ENCODE measurements at places on chromosomes 7 and 10.

GRCh38 chr10:70542565-70542938 lies 60.0 kb downstream of the PRF1 start:
- DNase-seq, result no peak

DNA sequence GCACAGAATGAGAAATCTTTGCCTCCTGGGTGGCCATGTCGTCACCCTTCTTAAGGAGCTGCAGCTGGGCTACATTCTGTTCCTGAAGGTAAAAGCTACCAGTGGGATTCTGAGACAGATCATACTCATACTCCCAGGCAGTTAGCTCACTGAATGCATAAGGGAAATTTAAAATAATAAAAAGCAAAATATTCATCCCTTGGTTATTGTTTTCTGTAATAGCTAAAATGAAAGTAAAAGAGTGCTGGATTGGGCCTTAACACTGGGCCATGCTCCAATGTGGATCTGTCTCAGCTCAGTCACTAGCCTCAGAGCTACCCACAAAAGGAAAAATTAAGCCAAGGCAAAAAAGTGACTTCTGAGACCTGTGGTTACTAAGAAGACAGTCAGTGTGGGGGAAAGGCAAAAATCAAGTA lies 8.9 kb upstream of the DYNC2I1 start:
- DNase-seq, result no peak

- DNase-seq, result no peak
Observed at GRCh38 chr7:155953781-155954549, 141.7 kb upstream of the SHH start.

DNA sequence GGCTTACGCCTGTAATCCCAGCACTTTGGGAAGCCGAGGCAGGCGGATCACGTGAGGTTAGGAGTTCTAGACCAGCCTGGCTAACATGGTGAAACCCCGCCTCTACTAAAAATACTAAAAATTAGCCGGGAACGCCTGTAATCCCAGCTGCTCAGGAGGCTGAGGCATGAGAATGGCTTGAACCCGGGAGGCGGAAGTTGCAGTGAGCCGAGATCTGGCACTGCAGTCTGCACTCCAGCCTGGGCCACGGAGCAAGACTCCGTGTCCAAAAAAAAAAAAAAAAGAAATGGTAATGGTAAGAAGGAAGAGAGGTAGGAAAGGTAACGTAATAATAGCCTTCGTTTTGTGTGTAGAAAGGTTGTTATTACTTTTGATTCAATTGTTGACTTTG lies 1.2 kb downstream of the HSPA14 start:
- DNase-seq, result no peak

- no peak for DNase-seq
Observed at GRCh38 chr7:7014827-7015595, 167.3 kb upstream of the C1GALT1 start.

GRCh38 chr7:22845221-22845834 lies 22.7 kb upstream of the TOMM7 start:
- DNase-seq, result no peak

DNA sequence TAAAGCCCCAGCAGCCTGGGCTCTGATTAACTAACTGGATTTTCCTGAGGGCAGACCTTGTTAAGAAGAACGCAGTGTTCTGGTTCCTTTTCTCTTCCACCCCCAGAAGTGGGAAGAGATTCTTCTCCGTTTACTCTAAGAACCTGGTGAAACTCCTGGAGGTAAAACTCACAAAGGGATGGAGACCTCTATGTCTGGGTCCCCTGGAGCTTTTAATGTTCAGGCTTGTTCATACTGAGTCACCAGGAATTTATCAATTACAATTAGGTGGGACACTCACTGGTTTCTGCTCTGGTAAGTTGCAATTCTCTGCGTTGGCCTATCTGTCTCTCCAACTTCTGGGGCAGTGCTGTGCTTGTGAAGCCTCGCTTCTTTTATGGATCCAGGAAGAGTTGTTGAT lies 73.3 kb upstream of the CACNB2 start:
- DNase-seq, result no peak

DNA sequence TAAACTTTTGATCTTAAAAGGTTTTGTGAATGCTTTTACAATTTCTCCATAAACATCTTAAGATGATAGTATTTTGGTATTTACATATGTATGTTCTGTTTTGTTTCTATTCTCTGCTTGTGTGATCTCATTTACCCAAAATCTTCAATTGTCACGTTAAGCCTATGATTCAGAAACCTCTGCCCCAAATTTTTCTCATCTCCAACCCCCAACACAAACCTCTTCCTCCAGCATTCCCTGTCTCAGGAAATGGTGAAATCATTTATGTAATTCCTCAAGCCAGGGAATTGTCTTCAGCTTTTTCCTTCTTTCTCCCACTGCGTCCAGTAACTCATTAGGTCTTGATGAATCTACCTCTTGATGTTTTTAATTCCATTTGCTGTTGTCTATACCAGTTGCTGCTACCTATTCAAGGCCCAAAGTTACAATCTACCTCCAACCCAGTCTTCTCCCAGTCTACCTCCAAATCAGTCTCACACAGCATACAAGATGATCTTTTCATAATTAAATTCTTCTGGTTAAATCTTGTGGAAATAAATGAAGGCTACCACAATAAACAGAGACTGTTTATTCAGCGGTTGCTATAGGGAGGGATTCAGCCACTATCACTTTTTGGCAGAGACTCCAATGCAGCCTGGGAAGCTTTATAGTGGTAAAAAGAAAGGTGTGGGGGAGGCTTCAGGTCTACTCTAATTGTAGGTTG lies 5.8 kb downstream of the CFAP69 start:
- DNase-seq, result no peak

DNA sequence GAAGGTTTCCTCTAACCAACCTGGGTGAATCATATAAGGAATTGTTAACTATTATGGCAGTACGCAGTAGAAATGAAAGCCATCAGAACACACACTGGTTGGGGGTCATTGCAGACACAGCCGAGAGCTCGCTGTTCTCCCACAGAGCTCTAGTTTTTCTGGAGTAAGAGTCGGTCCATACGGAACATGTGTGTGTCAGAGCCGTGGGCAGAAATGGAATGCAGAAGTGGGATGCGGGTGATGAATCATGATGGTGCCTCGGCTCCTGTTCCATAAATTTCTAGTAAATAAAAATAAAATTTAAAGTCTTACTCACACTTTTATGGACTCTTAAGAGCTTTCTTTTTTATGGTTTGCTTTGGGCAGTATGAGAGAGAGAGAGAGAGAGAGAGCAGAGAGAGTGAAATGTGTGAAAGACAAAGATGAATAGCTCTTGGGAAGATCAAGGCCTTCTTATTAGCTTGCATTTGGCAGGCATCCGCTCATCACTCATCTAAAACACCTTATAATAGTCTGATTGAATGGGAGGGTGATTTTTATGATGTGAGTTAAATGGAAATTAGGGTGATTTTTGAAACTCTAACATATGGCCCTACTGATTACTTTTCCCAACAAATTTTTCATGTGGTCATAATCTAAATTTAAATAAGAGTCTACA lies 98.8 kb upstream of the PFKP start:
- DNase-seq, result no peak

DNA sequence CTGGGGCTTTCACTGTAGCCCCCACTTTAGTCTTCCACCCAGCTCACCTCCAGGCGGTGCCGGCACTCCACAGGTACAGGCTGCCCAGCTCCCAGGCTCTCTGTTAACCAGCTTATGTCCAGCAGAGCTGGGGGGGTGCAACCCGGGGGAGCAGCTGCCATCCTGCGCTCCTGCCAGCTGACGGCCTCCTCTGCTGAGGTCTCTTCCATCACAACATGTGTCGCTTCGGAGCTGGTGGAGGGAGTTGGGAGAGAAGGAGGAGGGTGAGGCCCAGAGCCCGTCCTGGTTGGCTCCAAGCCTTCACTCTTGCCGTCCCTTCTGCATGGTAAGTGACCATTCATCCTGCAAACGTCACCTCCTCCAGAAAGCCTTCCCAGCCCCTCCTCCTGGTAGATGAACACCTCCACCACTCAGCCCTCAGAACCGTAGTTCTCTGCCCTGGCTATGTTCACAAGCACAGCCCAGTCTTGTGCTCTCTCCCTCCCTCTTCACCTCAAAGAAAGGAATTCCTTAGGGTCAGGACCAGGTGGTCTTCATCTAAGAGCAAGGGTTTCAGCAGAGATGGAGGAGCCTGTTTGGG lies 1.6 kb downstream of the POLM start:
- DNase-seq, result no peak

GRCh38 chr7:84191261-84191660 lies 3.3 kb downstream of the SEMA3A start:
- no peak for DNase-seq

DNA sequence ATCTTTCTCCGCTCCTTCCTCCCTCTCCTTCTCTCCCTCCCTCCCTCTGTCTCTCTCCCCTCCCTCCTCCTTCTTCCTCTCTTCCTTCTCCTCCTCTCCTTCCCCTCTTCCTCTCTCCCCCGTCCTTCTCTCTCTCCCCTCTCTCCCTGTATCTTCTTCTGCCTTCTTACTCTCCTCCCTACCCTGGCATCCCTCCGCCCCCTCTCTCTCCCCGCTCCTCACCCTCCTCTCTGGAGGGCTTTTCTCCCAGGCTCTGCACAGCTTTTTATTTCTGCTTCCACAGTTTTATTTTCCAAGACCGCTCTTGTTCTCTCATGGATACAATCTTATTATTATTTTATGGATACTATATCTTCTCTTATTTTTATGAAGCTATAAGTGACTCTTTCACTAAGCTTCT lies 32.6 kb downstream of the AP5Z1 start:
- DNase-seq, result no peak

- DNase-seq, result no peak
Observed at GRCh38 chr10:58859526-58859925, 316.9 kb upstream of the PHYHIPL start.

- DNase-seq, result no peak
Observed at GRCh38 chr10:104440221-104440620, 86.6 kb downstream of the CFAP58 start.

GRCh38 chr10:13505052-13505680 lies 23.6 kb downstream of the BEND7 start:
- DNase-seq, result no peak

DNA sequence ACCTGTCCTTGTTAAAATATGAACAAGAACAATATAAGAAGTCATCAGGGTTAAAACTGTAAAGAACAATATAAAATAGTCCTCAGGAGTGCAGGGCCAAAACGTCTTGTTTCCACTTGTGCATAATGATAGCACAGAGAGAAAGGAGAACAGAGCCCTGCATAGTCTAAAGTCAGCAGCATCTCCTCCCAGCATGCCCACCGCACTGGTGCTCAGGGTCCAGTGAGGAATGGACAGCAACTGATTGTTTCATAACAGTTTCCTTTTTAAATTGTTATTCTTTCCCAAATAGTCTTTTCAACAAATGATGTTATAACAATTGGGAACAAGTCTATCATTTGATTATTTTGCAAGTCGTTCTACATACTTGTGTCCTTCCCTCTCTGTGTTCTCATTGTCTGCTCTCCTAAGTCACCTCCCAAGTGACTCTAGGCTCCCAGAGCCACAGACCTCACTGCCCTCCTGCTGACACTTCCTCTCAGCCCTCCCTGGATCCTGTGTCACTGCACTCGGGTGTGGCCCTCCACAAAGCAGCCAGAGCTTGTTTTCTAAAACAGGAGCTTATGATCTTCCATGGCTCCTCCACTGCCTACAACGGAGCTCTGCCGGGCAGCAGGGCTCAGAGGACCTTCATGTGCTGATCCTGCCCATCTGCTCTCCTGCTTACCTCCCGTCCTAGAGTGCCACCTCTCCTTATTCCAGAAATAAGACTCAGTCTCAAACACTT lies 27.6 kb downstream of the COBL start:
- DNase-seq, result no peak

GRCh38 chr7:137931823-137932222 lies 70.1 kb downstream of the CREB3L2 start:
- DNase-seq, result no peak

DNA sequence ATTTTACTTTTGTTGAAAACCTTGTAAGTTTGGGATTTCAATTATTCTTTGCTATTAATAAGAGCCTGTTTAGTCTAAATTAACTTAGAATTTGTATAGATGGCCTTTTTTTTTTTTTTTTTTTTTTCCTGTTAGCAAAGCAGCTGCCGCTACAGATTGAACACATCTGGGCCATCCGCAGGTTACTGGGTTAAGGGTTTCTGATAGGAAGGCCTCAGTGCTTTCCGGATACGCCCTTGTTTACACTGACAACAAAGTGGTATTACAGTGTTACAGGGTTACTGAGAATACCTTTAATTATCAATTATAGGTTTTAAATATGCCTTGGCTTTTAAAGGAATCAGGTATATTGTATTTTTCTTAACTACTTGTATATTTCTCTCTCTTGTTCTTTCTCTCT lies 76.8 kb downstream of the PTN start:
- no peak for DNase-seq
